ENCODE measurements at places on chromosomes 12 and 14.

DNA sequence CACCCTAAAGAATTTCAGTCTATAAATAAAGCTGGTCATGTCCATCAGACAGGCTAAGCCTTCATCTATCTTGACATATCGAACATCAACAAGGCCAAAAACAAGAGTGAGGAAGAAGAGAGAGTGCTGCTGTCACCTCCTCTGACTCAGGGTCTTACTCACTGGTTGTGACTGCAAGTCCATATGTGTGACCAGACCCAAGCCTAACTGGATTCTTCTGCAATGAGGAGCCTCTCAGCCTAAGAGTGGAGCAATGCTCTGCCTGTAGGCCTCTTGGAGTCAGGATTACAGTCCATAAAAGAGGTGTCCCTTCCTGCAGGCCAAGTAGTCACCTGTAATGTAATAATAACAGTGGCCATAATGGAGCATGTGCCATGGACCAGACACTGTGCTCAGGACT is 121.2 kb upstream of the SLC35F4 start:
- no peak for DNase-seq

- DNase-seq = peak; percentile 49
Measured at GRCh38 chr12:34033628-34034296, 11.5 kb downstream of the ALG10 start.

- DNase-seq = peak; percentile 87
Measured at GRCh38 chr14:20632831-20633691, 8.4 kb downstream of the OR6S1 start.

GRCh38 chr12:80212938-80213645 is 113.8 kb downstream of the OTOGL start:
- no peak for DNase-seq

- no peak for DNase-seq
Measured at GRCh38 chr14:70711451-70711850, 69.7 kb downstream of the TTC9 start.

Data from CD4-positive, alpha-beta T cell treated with Interleukin-17A for 1 hour (primary cell).